Activated naive CD8-positive, alpha-beta T cell treated with anti-CD3 and anti-CD28 coated beads, Interleukin-2, amount 10 ng/mL, durations not matched to agents 7 days and 5 days (primary cell): ENCODE measurements at places on chromosomes 12 and 14.
A peak's percentile ranks its signal among the peaks of the same experiment; 100 is the strongest.

GRCh38 chr12:91224401-91224800 is 41.8 kb upstream of the DCN start:
- DNase-seq: no peak

GRCh38 chr14:96889091-96889490 is 91.9 kb downstream of the VRK1 start:
- DNase-seq: no peak

- no peak for DNase-seq
These were observed 198.3 kb downstream of the CFAP54 start for GRCh38 chr12:96687719-96688118.

DNA sequence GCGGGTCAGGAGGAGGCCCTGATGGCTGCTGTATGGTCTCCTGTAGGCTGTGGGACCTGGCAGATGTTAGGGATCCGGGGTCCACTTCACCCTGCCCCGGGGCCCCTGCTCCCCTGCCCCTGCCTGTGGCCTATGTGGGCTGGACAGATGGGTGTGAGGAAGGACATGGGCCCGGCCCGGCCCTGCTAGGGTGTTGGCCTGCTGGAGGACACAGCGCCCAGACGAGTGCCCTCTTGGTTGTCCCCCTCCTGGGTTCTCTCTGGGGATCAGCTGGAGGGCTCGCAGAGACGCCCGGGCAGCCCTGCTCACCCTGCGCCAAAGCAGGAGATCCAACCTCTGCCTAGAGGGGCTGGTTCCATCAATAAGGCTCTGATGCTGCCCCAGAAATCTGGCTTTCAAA is 36.2 kb downstream of the BEGAIN start:
- no peak for DNase-seq

- DNase-seq: no peak
These were observed 81.9 kb upstream of the CCND2 start for GRCh38 chr12:4191642-4192041.

DNA sequence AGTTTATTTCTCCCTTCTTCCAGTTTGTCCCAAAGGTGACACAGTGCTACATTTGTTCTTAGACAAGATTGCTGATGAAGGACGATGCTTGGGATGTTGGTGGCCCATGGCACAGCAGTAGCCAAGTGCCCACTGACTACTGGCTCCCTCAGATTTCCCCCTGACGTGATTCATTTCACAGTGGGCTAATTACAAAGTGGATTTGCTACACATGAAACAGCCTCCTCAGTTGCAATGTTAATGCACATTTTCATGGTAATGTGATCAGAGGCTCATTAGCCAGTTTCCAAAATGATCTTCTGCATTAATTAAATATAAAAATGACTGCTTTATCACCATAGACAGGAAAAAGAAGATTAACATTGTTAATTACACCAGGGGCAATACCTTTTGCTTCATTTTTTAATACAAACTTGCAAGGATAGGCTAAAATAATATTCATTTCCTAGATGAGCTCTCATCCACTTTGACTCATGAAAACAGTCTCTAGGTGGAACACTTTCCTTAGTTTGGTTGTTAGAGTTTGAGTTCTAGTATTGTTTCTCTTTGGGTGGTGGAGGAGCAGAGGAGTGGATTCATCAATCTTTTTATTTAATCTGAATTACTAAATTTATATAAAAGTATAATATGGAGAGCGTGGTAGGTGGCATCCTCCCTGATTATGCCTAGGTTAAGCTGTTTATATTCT is 250.9 kb downstream of the PDZRN4 start:
- DNase-seq: no peak

GRCh38 chr12:98149270-98149669 is 366.1 kb upstream of the TMPO start:
- DNase-seq: no peak

GRCh38 chr14:72600551-72601330 is 293.2 kb downstream of the DPF3 start:
- no peak for DNase-seq

DNA sequence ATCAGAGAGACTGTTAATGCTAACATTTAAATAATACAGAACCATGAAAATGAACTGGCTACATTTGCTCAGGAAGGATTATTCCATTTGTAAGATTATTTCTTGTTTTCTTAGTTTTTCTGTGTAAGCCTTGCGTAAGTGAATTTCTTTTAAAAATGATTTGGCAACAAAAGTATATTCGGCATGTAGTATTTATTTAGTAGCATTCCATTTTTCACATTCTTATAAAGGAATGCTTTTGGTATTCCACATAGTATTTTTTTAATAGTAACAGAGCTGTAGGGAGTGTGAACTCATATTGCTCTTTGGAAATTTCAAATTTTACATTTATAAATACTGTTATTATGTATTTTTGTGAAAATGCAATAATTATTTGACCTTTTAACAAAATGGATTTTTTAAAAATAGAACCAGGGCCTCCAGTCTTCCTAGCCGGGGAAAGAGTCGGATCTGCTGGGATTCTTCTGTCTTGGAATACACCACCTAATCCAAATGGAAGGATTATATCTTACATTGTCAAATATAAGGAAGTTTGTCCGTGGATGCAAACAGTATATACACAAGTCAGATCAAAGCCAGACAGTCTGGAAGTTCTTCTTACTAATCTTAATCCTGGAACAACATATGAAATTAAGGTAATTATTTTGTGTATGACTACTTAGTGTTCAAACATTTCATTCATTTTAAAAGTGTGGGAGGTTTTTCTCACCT is 1.2 kb downstream of the PTPRQ start:
- DNase-seq: no peak

GRCh38 chr12:113135178-113136127 is at the start of gene RASAL1:
Gene RASAL1 (minus strand): TSS chr12:113135761. CDS start chr12:113135462, 299 bp downstream.
- peak; percentile 88 for DNase-seq

DNA sequence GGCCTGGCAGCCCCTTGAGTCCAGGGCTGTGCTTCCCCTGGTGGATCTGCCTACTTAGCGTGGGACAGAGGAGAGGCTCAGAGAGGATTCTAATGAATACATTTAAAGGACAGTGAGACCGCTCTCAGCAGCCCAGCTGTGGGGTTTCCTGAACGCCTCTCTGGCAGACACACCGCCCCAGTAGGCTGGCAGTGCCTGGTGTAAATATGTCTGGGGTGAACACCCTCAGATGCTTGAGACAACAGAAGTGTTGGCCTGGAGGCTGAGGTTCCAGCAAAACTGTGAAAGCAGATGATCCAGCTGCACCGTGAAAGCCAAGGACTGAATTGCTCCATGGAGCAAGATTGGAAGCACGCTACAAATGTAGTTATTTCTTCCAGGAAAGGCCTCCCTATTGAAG is 55.1 kb downstream of the LRRC74A start:
- DNase-seq: no peak

GRCh38 chr14:89393222-89393745 is 23.7 kb downstream of the FOXN3 start:
- no peak for DNase-seq

DNA sequence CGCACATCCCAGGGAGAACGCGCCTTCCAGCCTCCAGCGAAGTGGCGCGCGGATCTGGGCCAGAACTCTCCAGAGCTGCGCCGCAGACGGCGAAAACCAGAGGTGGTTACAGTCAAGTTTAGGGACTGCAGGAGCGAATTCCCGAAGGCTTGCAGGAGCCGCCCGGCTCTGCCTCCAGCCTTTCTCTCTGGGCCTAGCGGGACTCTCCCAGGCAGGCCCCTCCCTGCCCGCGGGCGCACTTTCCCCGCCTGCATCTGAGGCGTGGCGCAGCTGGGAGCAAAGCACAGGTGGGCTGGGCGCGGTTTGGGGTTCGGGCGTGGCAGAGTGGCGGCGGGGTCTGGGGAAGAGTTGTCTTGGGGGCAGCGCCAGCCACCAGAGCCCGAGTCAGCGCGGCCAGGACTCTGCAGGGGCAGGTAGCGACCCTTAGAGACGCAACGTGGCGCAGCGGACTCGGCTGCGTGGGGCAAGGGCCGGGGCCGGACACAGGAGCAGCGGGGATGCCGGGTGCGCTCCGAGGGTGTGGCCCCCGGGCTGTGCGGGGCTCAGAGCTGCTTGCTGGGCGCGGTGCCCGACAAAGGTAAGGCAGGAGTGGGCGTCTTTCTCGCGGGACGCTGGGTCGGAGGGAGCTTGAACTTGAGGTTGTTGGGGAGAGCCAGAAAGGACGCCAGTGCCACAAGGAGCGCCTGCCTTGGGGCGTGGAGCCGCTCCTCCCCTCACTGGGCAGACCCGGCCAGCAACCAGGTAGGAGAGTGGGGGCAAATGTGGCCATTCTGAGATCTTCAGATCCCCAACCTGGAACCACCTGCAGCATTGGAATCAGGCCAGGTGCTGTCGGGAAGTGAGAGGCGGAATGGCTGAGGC is 1126.0 kb downstream of the AACS start:
- DNase-seq: no peak

DNA sequence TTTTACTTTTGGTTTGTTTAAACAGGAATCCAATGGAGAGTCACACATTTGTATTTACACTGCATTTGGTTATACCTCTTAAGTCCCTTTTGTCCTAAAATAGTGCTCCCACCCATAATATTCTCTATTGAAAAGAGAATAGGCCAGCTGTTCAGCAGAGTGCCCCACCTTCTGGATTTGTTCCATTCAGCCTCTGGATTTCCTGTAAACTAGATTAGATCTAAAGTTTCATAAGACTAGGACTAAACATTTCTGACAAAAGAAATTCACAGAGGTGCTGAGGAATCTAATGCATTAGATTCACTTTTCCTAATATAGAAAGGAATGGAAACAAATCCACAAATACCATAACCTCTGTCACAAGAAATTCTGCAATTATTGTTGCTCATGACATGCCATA is 38.1 kb downstream of the GCH1 start:
- DNase-seq: no peak

- no peak for DNase-seq
These were observed 57.5 kb downstream of the CALM1 start for GRCh38 chr14:90454041-90455000.

DNA sequence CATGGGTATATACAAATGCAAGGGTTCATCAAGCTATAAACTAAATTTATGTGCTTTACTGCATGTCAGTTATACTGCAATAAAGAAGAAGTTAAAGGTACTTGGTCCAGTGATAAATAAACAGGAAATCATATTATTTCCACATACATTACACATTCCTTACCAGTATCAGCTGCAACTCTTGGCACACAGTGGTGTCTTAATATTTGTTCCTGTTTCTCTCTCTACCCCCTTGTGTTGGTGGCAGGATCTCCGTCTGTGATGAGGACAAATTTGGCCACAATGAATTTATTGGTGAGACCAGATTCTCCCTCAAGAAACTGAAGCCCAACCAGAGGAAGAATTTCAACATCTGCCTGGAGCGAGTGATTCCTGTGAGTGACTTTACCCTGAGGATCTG is 19.2 kb upstream of the OAS1 start:
- DNase-seq: no peak

DNA sequence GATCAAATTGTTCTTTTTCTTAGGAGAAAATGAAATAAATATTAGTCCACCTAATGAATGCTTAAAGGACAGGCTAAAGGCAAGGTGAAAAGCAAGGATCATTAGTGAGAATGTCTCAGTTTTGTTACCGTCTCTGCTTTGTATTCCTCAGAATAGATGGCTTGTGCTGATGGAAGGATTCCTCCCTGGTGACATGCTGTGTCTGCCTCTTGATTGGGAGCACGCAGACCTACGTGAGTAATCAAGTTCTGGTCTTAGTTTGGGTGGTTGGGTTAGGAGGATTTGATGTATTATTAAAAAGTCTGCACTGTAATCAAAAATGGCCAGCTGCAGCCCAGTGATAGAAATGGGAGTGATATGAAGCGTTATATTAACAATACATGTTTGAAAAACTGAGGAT is 78.8 kb upstream of the RTL1 start:
- no peak for DNase-seq

DNA sequence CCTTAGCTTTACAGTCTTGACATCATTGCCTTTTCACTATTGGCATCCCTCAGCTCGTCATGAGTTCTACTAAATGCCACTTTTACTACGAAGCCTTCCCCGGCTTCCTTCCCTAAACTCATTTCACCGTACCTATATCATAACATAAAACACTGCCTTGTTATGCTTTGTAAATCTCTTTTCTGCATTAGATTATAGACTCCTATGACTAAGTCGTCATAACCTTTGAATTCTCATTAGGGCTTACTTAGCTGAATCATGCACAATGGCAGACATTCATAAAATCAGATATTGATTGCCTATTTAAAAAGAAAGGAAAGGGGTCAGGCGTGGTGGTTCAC is 21.0 kb downstream of the BTG1 start:
- DNase-seq: no peak

- DNase-seq: no peak
These were observed at the start of gene PTHLH for GRCh38 chr12:27972721-27973120. Gene PTHLH (minus strand): TSS chr12:27972733. CDS start chr12:27969494, 3,239 bp downstream.

DNA sequence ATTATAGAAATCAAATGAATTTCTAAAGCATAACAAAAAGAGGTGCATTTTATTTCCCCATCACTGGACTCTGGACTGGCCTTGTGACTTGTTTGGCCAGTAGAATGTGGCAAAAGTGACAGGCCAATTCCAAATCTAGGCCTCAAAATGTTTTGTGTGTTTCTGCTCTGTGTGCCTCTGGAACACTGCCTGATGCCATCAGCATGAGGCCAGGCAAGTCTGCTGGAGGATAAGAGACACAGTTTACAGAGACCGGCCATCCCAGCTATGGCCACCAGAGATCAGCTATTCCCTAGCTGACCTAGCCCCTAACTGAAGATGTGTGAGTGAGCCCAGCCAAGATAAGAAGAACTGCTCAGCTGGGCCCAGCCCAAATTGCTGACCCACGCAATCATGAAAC is 32.9 kb downstream of the ASCL1 start:
- DNase-seq: no peak

GRCh38 chr12:106987846-106988245 is 900 bp upstream of the MTERF2 start:
- DNase-seq: no peak

- no peak for DNase-seq
These were observed 61.7 kb upstream of the RIC8B start for GRCh38 chr12:106712768-106713167.

DNA sequence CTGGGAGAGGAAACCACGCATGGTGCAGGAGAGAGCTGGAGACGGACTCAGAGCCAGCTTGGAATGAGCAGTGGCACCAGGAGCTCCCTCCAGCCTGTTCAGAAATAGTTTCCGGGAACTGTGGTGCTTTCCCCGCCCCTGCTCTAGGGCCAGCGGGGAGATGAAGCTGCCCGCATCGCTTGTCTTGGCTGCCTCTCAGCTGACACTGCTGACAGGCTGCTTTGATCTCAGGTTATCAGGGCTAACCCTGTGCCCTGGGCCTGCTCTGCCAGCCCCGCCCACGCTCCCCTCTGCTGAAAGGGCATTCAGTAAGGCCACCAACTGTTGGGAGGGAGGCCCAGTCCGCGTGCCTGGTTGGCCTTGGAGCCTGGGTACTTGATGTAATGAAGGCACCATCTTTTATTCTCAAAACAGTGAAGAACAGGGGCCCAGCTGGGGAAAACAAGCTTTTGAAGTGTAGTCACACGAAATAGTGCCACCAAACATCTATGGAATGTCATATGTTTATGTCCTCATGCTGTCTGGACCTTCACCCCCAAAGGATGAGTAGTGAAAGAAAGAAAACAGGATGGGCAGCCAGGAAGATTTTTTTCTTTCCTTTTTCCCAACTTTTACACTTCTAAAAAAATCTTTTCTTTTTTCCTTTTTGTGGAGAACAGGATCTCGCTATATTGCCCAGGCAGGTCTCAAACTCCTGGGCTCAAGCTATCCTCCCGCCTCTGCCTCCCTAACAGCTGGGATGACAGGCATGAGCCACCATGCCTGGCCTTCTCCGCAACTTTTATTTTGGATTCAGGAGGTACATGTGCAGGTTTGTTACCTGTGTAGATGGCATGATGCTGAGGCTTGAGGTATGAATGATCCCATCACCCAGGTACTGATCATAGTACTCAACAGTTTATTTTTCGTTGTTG is 115.9 kb upstream of the TBX3 start:
- DNase-seq: no peak
